ENCODE measurements at places on chromosomes 11 and 22. TPM values are rescaled to one million over a fixed set of nuclear protein-coding genes. Genes with fewer than 3 reads are reported as not detected.

DNA sequence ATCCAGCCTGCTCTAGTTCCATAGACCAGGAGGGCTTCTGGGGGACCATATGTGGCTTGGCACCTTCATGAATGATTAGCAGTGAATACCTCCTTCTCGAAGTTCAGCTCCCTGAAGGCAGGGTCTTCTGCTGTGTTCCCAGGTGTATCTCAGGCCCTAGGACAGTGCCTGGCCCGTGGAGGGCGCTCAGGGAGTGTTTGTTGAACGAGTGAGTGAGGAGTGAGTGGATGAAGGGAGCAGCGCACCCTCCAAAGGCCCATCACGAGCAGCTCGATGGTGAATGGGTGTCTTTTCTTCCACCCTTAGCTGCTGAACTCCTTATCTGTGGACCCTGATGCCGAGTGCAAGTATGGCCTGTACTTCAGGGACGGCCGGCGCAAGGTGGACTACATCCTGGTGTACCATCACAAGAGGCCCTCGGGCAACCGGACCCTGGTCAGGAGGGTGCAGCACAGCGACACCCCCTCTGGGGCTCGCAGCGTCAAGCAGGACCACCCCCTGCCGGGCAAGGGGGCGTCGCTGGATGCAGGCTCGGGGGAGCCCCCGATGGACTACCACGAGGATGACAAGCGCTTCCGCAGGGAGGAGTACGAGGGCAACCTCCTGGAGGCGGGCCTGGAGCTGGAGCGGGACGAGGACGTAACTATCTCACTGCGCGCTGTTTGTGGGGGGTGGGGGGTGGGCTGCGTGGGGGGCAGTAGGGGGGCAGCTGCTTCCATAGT, 9.5 kb downstream of the ANO1 start:
- DNase-seq, result no peak

DNA sequence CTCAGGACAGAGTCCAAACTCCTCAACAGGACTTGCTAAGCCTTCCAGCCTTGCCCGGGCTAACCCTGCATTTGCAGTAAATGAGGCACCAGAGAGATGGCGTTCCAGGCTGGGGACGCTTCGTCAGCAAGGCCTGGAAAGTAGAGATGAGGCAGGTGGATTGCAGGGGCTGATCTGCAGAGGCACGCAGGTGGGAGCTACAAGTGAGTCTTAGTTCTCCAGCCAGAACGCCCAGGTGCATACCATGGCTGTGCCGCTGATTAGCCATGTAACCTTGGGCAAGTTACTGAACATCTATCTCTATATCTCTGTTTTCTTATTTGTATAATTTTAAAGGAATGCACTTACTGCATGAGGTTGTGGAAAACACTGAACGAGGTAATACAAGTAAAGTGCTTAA, 52.7 kb upstream of the BARX2 start:
- no peak for DNase-seq

GRCh38 chr11:70372076-70372475, 26.3 kb upstream of the CTTN start:
- no peak for DNase-seq

- peak; percentile 12 for DNase-seq
These were observed 12.3 kb upstream of the NXPE4 start for GRCh38 chr11:114607753-114608459.

GSTT2B gene
- total RNA-seq, result 5.2 TPM

PPFIBP2 gene
- total RNA-seq, result 2.1 TPM

GAS2L1 gene
- 31.8 TPM for total RNA-seq

PISD gene
- 37.7 TPM for total RNA-seq

- DNase-seq, result no peak
These were observed 21.8 kb upstream of the UPK3A start for GRCh38 chr22:45262931-45263462.

- no peak for DNase-seq
These were observed 55.0 kb downstream of the TRAF6 start for GRCh38 chr11:36454941-36455631.

DNA sequence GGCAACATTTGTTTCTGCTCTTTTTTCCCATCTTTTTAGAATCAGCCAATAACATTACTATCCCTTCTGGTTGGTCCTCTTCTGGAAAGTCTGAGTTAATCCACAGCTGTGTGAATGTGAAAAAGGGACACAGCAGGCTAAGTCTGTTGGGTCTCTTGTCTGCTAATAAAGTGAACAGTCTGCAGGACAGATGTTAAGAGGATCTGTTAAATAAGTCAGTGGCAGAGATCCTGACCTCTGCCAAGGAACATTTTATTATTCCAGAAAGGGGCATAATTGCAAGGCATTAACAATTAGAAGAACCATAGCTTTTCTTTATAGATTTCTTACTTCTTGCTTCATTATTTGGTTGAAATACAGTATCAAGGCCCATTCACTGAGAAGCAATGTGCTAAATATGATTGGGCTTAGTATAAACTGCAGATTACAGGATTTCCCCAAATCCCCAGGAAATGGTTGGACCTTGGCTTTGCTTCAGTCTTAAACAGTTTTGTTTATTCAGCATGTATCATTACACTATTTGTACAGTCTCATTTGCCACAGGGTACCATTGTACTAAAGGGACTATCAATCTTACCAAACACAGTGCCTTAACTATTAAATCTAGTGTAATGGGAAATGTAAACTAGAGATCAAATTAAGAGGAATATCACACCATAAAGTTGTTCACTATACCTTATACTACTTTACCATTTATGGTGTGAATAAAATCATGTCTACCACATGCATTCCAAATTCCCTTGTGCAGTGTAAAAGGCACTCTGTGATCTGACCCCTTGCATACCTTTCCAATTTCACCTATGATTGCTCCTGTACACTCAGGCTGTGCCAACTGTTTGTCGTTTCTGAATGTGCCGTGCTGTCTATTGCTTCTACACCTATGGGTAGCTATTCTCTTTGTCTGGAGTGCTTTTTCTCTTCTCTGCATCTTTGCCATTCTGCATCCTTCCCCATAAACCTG, 274.0 kb downstream of the SOX6 start:
- no peak for DNase-seq

DNA sequence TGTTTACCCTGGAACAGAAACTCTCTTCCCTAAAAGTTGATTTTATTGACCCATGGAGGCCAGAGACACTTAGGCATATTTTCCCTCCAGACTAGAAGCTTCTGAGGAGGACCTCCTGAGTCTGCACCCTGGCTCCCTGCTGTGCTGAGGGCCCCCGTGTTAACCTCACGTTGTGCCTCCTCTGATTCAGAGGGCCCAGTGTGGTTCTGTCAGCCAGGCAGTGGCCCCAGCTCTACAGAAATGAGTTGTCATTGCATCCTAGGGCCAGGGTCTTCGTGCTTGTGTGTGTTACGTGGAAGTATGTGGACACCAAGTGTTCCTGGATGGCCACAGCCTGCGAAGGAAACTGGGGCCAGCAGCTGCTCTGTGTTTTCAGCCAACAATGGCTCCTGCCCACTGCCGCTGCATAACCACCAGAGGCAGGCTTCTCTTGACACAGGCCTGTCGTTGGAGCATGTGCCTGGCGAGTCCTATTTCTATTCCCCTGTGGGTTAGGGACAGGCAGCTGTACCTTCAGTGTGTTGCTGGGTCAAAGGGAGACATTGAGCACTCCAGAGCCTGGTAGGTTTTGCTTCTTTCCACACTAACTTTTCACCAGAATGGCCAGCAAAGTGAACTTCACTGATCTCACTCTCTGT, 44.5 kb downstream of the MED15 start:
- no peak for DNase-seq

KCNJ1 gene
- total RNA-seq, result 0.03 TPM

Measured in foreskin keratinocyte (primary cell).